ENCODE measurements at places on chromosomes 3 and 15. TPM values are rescaled to one million over a fixed set of nuclear protein-coding genes. Genes with fewer than 3 reads are reported as not detected.

DNA sequence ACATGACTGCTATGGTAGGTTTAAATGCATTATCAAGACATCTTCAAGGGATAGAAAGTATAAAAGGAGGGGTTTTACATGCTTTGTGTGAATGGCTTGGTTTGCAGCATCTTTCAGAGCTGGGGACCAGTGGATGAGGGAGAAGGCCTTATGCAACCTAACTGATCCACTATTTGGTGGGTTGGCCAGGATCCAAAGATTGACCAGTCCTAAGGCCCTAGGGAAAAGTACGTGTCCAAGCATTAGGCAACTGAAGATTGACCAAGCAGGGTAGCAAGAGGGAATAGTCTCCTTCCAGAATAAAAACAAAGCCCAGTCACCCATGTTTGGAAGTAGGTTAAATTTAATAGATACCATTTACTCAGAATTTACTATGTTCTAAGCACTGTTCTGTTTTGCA is 509.3 kb downstream of the EPHB1 start:
- no peak overlapping the region for H3K27ac ChIP-seq
- no peaks in the 10 kb centered on the region for H3K4me1 ChIP-seq
- no peak overlapping the region for H3K4me3 ChIP-seq
- no peaks in the 10 kb centered on the region for H3K27me3 ChIP-seq

GRCh38 chr3:47054412-47054811 is 74.9 kb downstream of the NBEAL2 start:
- peaks cover 4% of the 10 kb centered on the region for H3K4me1 ChIP-seq
- peaks cover 24% of the 10 kb centered on the region for H3K36me3 ChIP-seq
- no peak overlapping the region for H3K4me3 ChIP-seq
- H3K27me3 ChIP-seq = no peaks in the 10 kb centered on the region
- no peak overlapping the region for H3K27ac ChIP-seq
- no peak for DNase-seq

DNA sequence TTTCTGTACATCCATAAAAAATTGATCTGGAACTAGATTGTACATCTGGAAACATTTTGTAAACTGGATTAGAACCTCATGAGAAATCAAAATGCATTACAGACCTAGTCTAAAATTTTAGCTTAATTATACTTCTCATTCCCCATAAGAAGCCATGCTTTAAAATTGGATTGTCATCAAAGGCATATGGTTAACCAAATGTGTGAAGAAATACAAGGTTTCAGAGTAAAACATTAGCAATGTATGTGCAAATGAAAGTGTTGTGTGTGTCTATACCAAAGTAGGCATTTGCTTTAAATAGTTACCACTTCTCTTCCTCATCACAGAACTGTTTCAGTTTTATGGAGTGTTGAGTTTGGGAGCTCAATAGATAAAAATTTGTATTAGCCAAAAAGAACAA is 968.7 kb downstream of the EPHA3 start:
- no peaks in the 10 kb centered on the region for H3K27me3 ChIP-seq
- no peaks in the 10 kb centered on the region for H3K36me3 ChIP-seq
- no peaks in the 10 kb centered on the region for H3K4me1 ChIP-seq
- no peak overlapping the region for H3K4me3 ChIP-seq
- H3K27ac ChIP-seq = no peak overlapping the region
- DNase-seq = no peak

GRCh38 chr15:89068325-89068784 is 19.9 kb upstream of the ABHD2 start:
- no peaks in the 10 kb centered on the region for H3K27me3 ChIP-seq
- no peak overlapping the region for H3K27ac ChIP-seq
- H3K36me3 ChIP-seq = no peaks in the 10 kb centered on the region
- peak; percentile 36 for DNase-seq

GRCh38 chr3:37980462-37981347 is 9.9 kb upstream of the VILL start:
- H3K4me3 ChIP-seq = no peak overlapping the region
- no peak for DNase-seq
- H3K27me3 ChIP-seq = no peaks in the 10 kb centered on the region
- no peaks in the 10 kb centered on the region for H3K4me1 ChIP-seq
- H3K36me3 ChIP-seq = peaks cover 17% of the 10 kb centered on the region

DNA sequence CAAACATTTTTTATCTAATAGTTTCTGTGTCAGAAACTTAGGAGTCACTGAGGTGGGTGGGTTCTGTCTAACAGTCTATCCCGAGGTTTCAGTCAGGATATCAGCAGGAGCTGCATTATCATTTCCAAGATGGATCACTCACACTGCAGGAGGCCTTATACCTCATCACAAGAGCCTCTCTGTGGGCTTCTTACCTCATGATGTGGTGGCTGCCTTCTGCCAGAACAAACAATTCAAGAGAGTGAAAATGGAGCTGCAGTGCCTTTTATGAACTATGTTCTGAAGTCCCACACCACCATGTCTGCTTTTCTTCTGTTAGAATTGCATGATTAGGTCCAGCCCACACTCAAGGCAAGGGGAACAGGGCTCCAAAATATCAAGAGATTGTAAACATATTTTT is 27.9 kb downstream of the RFX7 start:
- H3K36me3 ChIP-seq = peaks cover 3% of the 10 kb centered on the region
- H3K27ac ChIP-seq = no peak overlapping the region
- no peaks in the 10 kb centered on the region for H3K4me1 ChIP-seq
- H3K27me3 ChIP-seq = no peaks in the 10 kb centered on the region

- DNase-seq = no peak
- H3K4me1 ChIP-seq = peaks cover 30% of the 10 kb centered on the region
- no peak overlapping the region for H3K4me3 ChIP-seq
- H3K27me3 ChIP-seq = no peaks in the 10 kb centered on the region
- H3K36me3 ChIP-seq = no peaks in the 10 kb centered on the region
These were observed 148.5 kb upstream of the CTDSPL start for GRCh38 chr3:37712918-37713817.

DNA sequence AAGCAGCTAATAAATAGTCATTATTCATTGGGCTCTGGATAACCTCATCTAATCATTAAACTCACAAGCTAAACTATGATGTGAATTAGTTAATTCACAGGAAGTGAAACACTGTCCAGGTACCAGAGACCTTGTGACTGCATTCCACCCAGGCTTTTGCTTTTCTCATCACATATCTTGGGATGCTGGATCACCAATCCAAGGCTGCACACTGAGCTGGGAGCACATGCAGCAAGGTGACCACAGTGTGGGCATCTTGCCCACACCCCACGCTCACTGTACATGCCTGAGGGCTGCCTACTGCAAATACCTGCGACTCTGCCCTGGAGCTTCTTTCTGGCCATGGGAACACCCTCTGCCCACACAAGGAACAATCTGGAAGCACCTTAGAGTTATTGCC is 40.6 kb upstream of the TNFAIP8L3 start:
- H3K4me3 ChIP-seq = no peak overlapping the region
- no peaks in the 10 kb centered on the region for H3K36me3 ChIP-seq
- no peaks in the 10 kb centered on the region for H3K27me3 ChIP-seq
- no peak overlapping the region for H3K27ac ChIP-seq

- H3K27me3 ChIP-seq = no peaks in the 10 kb centered on the region
- no peak overlapping the region for H3K27ac ChIP-seq
- DNase-seq = no peak
These were observed 1142.2 kb downstream of the IGSF11 start for GRCh38 chr3:117892431-117892841.

- H3K36me3 ChIP-seq = peaks cover 14% of the 10 kb centered on the region
- H3K27me3 ChIP-seq = no peaks in the 10 kb centered on the region
- peak overlapping the region; percentile 96 for H3K27ac ChIP-seq
- peak overlapping the region; percentile 85 for H3K4me3 ChIP-seq
These were observed 740 bp upstream of the ZBTB47 start for GRCh38 chr3:42652611-42653302.

The COL8A1 gene
- 80.4 TPM for total RNA-seq

The STRIT1 gene
- not detected for total RNA-seq

The SNURF gene
- total RNA-seq = 7.0 TPM

DNA sequence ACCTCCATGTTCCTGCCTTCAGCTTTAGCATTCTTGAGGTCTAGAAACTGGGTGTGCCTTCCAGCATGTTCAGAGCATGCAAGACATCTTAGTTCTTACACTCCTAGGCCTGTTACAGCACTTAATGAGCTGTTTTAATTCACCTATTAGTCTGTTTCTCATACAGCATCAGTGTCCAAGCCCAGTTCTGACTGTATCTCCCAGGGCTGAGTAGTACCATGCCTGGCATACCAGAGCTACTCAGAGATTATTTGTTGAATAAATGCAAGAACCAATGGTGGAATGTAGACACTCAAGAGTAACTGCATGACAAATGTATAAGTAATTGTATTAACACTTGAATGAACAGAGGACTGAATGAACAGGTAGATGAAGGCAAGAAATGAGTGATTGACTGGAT is 61.8 kb upstream of the SCN5A start:
- DNase-seq = no peak
- no peak overlapping the region for H3K27ac ChIP-seq
- no peaks in the 10 kb centered on the region for H3K4me1 ChIP-seq
- H3K36me3 ChIP-seq = no peaks in the 10 kb centered on the region
- H3K27me3 ChIP-seq = no peaks in the 10 kb centered on the region

The CIDEC gene
- not detected for total RNA-seq

The LACTB gene
- 23.1 TPM for total RNA-seq

DNA sequence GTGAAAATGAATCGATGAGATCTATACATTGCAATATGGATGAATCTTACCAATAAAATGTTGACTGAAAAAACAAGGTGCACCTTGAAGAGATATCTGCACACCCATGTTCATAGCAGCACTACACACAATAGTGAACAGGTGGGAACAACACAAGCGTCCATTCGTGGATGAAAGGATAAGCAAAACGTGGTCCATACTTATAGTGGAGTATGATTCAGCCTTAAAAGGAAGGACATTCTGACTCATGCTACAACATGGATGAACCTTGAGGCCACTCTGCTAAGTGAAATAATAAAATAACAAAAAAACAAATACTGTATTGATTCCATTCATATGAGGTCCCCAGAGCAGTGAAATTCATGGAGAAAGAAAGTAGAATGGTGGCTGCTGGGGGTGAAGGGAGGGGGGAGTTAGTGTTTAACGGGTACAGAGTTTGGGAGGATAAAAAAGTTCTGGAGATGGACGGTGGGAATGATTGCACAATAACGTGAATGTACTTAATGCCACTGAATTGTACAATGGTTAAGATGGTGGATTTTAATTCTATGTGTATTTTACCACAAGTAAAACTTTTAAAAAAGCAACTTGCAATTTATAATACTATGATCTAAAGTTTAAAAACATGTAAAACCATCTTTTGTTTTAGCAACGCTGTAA is 35.6 kb downstream of the IQSEC1 start:
- no peak overlapping the region for H3K27ac ChIP-seq
- no peaks in the 10 kb centered on the region for H3K36me3 ChIP-seq
- no peaks in the 10 kb centered on the region for H3K27me3 ChIP-seq
- H3K4me3 ChIP-seq = no peak overlapping the region
- H3K4me1 ChIP-seq = no peaks in the 10 kb centered on the region

The FOXL2NB gene
- total RNA-seq = not detected

- no peak overlapping the region for H3K27ac ChIP-seq
- peak; percentile 36 for DNase-seq
- no peaks in the 10 kb centered on the region for H3K27me3 ChIP-seq
- no peaks in the 10 kb centered on the region for H3K4me1 ChIP-seq
These were observed 26.6 kb downstream of the DIPK2A start for GRCh38 chr3:143998266-143998665.

DNA sequence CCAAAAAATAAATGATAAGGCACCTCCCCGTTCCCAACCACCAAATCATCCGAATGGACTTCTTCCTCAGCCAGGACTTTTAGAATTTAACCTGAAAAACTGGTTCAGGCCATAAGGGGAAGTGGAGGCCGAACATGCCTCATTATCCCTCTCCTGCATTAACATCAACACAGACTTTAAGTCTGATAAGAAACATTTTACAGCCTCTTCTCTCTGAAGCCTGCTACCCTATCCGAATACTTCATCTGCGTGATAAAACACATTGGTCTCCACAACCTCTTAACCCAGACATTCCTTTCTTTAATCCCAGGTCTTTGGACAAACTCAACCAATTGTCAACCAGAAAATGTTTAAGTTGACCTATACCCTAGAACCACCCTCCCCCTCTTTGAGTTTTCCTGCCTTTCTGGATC is 850 bp upstream of the SLC41A3 start:
- no peaks in the 10 kb centered on the region for H3K27me3 ChIP-seq
- DNase-seq = no peak
- peaks cover 22% of the 10 kb centered on the region for H3K4me1 ChIP-seq
- no peaks in the 10 kb centered on the region for H3K36me3 ChIP-seq
- H3K27ac ChIP-seq = peak overlapping the region; percentile 87

DNA sequence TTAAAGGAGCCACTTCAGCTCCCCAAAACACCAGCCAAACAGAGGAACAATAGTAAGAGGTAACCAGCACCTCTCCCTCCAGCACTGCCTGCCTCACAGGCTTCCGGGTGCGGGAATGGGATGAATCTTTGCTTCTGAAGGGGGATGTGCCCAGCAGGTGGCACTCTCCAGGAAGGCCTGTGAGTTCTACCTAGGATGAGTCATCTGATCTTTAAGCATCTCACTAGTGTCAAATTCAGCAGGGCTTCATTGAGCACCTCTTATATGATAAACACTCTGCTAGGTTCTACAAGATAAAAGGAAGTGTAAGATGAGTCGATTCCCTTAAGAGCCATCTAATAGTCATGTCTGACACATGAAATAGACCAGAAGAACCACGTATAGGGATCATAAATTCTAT is 237.4 kb upstream of the UMPS start:
- no peaks in the 10 kb centered on the region for H3K27me3 ChIP-seq
- no peak for DNase-seq
- no peaks in the 10 kb centered on the region for H3K4me1 ChIP-seq
- no peaks in the 10 kb centered on the region for H3K36me3 ChIP-seq
- H3K27ac ChIP-seq = no peak overlapping the region

The NEIL1 gene
- 45.6 TPM for total RNA-seq

GRCh38 chr3:69354948-69355347 is 30.9 kb downstream of the FRMD4B start:
- H3K36me3 ChIP-seq = no peaks in the 10 kb centered on the region
- H3K4me1 ChIP-seq = peaks cover 27% of the 10 kb centered on the region
- no peak for DNase-seq
- H3K27ac ChIP-seq = no peak overlapping the region
- no peak overlapping the region for H3K4me3 ChIP-seq
- H3K27me3 ChIP-seq = no peaks in the 10 kb centered on the region

DNA sequence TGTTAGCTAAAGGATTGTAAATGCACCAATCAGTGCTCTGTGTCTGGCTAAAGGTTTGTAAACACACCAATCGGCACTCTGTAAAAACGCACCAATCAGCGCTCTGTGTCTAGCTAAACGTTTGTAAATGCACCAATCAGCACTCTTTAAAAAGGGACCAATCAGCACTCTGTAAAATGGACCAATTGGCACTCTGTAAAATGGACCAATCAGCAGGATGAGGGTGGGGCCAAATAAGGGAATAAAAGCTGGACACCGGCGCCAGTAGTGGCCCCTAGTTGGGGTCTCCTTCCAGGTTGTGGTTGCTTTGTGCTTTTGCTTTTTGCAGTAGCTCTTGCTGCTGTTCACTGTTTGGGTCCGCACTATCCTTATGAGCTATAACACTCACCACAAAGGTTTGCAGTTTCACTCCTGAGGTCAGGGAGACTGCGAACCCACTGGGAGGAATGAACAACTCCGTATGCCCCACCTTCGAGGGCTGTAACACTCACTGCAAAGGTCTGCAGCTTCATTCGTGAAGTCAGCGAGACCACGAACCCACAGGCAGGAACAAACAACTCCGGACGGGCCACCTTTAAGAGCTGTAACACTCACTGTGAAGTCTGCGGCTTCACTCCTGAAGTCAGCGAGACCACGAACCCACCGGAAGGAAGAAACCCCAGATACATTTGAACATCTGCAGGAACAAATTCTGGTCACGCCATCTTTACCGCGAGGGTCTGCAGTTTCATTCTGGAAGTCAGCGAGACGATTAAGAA is 1.1 kb upstream of the SUCLG2 start:
- H3K4me1 ChIP-seq = peaks cover 20% of the 10 kb centered on the region
- no peaks in the 10 kb centered on the region for H3K27me3 ChIP-seq
- H3K4me3 ChIP-seq = no peak overlapping the region
- H3K36me3 ChIP-seq = no peaks in the 10 kb centered on the region

The KNG1 gene
- 0.46 TPM for total RNA-seq
